ENCODE measurements at places on chromosomes 7 and 10.

- no peak for DNase-seq
These were observed 49.6 kb downstream of the PLPP4 start for GRCh38 chr10:120506674-120507073.

DNA sequence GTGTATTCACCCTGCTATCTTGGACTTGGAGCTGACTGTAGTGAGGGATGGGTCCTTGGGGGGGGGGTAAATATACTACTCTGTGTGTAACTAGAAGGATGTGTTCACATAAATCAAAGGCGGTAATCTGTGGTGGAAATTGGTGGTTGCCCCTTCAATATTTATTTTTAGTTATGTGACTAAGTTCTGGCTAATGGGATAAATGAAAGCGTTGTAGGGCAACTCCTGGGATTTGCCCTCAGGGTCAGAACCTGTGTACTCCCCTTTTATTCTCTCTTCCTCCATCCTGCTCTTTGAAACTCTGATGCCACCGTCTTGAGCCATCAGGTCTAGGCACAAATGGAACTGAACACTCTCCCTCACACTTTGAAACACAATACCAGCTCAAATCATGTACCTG is 24.3 kb upstream of the ST7 start:
- DNase-seq, result no peak

GRCh38 chr7:39300276-39300675 is 265.9 kb upstream of the YAE1 start:
- DNase-seq, result no peak

- no peak for DNase-seq
These were observed 83.1 kb upstream of the CHCHD3 start for GRCh38 chr7:133165001-133165400.

- no peak for DNase-seq
These were observed 20.8 kb upstream of the CCAR1 start for GRCh38 chr10:68700197-68700596.

- no peak for DNase-seq
These were observed 34.5 kb upstream of the AQP1 start for GRCh38 chr7:30877015-30877769.

DNA sequence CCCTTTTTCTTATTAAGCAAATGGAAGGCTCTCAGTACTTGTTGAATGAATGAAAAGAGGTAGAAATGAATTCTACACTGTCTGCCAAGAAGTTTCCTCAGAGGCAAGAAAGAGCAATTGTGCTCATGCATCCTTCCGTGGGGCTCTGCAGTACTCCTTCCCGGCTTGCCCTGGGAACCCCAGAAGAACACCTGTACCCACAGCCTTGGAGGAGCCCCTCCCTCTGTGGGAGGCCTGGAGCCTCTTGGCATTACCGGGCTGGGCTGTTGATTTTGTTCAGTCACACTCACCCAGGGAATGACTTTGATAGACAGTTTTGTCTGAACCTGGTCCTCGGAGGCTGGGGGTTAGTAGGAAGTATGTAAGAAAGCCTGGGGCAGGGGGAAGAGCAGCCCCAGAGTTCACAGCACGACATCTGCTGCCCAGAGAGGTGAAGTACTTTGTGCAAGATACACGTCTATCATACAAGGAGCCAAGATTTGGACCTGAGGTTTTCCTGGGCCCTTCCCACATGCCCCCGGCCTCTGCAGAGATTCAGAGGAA is 134.8 kb upstream of the GDF10 start:
- DNase-seq, result no peak

DNA sequence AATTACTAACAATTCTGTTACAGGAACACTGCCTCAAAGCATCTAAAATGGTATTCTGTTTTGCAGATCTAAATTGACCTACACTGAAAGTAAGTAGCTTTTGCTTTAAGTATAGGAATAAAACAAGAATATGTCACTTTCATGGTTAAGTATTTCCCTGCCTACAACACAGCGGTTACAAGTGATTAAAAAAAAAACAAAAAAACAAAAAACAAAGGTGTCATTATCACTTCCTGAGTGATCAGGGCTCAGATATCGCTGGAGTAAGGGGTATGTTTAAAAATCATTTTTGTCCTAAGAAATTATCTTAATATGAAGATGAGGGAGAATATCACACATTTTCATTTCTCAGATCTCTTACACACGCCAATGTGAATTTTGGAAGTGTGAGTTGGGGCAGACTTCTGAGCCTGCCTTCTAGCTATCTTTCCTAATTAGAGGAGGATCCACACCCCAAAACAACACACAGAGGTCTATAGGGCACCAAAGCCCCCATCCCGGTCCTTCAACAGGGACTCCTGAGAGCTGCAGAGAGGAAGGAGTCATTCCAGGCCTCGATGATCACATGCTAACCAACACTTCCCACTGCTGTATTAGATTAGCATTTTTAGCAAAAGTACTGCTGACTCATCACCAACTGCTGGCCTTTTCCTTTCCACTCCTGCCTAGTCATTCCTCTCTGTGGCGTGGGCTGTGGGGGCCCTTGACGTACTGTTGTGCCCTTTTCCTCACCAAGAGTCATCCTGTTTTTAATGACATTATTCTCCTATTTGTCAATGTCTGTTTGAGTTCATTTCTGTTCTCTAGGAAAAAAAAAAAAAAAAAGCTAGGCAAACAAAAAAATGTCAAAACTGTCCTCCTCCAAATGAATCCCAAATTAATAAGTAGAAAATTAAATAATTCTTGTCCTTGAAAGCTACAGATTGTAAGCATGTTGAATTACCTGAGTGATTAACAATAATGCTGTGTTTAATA is 31.2 kb downstream of the PRTFDC1 start:
- peak; percentile 22 for DNase-seq

- no peak for DNase-seq
These were observed 47.4 kb upstream of the CFAP46 start for GRCh38 chr10:132989476-132990415.

DNA sequence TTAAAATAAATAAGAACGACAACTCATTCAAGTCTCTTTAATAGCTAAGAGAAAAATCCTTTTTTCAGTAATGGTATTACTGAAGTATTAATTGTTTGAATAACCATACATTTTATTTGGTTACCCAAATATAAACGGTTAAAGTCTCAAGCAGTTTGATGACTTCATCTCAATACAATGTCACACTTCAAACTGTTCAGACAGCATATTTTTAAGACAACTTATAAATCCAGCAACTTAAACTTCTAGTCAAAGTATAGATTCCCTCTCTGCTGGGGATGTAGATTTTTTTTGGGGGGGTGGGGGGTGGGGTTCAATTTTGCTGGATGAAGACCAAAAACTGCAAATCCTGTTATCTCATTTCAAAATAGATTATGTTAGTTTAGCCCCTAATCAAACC is 42.0 kb downstream of the GNA12 start:
- no peak for DNase-seq

GRCh38 chr10:28250782-28251181 is 52.1 kb downstream of the MPP7 start:
- no peak for DNase-seq

DNA sequence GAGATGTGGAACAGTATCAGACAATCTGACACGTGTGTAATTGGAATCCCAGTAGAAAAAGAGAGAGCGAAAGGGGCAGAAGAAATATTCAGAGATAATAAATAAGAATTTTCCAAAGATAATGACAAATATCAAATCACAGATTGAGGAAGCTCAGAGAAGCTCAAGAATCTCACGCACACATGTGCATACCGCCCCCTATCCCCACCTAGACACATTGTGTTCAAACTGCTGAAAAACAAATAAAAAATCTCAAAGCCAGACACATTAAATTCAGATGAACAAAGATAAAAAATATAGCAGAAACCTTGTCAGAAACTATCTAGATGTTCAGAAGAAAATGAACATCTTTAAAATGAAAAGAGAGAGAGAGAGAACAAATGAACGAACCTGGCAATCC is 17.2 kb downstream of the SFR1 start:
- no peak for DNase-seq

- DNase-seq, result no peak
These were observed 984.1 kb downstream of the LRMDA start for GRCh38 chr10:76415554-76415953.

DNA sequence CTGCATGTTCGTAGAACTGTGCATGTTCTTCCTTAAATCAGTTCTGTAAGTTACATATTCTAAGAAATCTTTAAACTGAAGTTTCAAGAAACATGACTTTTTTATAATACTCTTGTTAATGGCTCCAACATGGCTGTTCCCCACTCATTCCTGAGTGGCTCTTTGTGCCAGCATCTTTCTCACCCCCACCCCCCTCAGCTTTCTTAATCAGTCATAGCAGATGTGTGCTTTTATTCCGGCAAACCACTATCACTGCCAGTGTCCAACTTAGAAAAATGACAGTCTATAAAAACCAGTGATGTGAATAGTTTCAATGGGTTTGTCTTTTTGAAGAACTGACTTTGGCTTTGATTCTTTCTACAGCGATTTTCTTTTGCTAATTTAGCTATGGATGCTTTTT is 37.6 kb downstream of the PITRM1 start:
- no peak for DNase-seq

DNA sequence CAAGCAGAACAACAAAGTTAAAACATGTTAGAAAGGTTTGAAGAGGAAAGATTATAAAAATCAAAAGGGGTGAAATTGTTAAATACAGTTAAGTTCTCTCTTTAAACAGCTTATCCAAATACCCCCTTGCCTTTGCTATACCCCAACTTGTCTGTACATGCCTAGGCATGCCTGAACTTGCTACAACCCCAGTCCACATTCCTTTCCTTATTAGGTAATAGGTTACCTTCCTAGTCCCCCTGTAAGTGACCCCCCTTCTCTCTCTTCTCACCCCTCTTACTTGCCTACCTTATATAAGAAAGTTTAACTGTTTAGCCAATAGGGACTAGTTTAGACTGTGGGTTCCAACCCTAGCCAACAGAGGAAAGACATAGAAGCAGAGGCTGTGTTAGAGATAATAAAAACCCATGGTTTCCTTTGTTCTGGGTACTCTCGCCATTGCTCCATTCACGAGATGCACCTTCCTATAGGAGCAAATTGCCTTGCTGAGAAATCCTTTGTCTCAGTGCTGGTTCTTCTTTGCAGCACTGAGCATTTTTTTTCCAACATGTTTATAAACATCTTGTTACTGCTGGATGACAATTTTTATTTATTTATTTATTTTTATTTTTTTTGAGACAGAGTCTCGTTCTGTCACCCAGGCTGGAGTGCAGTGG is 282.2 kb upstream of the GALNT17 start:
- DNase-seq, result no peak

DNA sequence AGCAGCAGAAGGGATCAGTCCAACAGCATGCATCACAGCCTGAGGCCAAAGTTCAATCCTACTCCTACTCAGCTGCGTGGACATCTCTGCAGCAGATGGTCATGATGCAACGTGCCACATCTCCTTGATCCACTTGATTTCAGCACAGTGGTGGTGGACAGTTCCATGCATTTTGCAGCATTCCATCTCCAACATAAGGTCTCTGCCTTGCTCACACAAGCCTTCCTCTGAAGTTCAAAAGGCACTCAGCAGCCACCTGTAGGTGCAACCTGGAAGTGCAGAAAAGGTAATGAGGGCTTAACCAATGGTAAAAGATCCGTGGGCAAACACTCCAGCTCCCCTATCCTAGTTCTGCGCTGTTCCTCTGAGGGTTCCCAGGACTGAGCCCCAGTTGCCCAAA is 57.5 kb upstream of the CHCHD3 start:
- DNase-seq, result no peak

DNA sequence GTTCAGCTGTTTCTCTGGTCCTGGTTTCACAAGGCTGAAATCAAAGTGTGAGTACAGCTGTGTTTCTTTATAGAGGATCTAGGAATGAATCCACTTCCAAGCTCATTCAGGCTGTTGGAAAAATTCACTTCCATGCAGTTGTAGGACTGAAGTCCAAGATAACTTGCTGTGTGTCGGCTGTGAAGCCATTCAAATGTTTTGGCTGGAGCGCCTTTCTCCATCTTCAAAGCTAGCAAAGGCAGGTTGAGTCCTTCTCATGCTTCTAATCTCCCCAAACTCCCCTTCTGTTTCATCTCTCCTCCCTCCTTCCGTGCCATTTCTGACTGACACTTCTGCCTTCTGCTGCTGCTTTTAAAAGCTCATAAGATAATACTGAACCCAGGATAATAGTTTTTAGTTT is 1195.4 kb upstream of the LRRN3 start:
- no peak for DNase-seq

- no peak for DNase-seq
These were observed 226.6 kb downstream of the PAXIP1 start for GRCh38 chr7:154776350-154776749.

DNA sequence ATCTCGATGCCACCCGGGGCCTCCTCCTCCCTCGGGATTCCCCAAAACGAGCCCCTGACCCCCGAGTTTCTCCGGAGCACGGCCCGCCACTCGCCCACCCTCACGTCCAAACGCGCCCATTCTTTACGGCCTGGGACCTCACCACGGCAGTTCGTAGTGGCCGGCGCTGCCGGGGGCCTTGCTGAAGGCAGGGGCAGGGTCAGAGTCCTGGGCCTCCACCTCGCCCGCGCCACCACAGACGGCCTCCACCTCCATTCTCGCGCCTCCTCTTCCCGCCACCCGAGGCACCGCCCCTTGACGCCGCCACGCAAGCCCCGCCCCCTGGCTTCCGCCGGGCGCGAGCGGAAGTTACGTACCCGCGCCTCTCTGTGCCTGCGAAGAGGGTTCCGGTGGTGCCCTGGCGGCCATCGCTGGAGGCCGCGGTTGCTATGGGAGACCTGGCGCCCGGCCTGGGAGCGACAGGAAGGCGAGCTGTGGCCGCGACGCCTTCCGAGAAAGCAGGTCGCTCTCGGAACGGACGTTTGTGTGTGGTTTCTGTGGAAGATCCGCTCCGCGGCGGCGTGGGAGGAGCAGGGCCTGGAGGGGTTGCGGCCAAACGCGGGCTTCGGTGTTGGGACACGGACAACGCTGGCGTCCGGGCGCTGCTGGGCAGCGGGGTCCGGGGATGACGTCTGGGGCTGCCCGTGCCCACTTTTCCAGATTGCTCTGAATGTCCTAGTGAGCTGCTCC is at the start of gene RFC2:
RFC2 (minus strand) TSS at position 271 of the 729 bp plus-strand sequence; CDS start at position 255, 16 bp downstream.
- peak; percentile 99 for DNase-seq

- no peak for DNase-seq
These were observed 4.2 kb downstream of the CYP26A1 start for GRCh38 chr10:93077860-93078337.

DNA sequence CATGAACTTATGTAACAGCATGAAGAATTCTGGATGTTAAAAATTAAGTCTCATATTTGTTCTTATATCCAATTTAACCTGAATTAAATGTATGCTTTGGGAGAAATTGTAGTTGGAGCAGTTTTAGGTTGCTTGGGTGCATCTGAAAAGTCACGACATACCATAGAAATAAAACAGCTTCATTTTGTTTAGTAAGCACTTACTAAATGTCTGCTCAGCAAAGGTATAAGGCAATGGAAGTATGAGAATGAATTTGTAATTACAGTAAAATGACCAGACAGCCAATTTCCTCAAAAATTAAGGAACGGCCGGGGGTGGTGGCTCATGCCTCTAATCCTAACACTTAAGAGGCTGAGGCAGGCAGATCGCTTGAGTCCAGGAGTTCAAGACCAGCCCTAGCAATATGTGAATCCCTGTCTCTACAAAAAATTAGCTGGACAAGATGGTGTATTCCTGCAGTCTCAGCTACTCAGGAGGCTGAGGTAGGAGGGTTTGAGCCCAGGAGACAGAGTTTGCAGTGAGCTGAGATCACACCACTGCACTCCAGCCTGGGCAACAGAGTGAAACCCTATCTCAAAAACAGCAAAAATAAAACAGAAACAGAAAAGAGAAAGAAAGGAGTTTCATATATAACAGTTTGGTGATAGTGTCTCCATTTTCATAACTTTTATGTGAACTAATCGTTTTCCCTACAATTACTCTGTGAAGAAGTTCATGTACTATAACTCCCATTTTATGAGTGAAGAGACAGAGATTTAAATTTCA is 47.2 kb upstream of the KLF6 start:
- DNase-seq, result no peak

All from stimulated activated CD4-positive, alpha-beta T cell treated with anti-CD3 and anti-CD28 coated beads, TNF-alpha, amount 100 ng/mL, for 1 hour (primary cell).